ENCODE measurements at places on chromosomes 11 and 22.
A peak's percentile ranks its signal among the peaks of the same experiment; 100 is the strongest.

GRCh38 chr11:19724765-19725164, 12.1 kb downstream of the NAV2 start:
- no peak for DNase-seq

DNA sequence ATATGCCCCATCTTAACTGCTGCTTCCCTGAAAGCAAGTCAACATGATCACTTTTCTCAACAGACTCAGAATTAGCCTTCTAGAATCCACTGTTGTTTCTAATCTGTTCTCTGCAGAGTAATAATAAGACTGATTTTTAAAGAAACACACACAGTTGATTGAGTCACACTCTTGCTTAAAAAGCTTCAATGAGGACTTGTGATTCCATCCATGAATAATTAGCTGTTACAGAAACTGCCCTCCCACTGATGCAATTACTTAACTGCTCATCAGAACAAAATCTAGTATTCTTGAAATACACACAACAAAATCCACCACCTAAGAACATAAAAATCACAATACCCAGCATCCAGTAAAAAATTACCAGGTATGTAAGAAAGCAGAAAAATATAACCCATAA, 100.5 kb upstream of the TIMP3 start:
- no peak for DNase-seq

DNA sequence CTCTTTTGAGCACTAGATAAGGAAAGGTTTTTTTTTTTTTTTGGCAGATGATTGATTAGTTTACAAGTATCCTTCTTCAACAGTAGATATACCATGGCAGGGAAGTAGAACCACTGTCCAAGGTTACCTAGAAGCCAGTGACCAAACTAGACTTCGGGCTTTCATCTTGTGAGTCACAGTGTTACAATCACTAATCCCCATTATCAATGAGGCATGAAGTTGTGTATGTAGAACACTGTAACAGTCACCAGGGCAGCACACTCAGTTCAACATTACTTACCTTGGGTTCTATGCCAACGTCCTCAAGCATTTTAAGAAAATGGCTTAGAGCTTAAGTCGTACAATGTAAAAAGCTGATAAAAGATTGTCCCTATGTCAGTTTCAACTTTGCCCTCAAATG, 430.9 kb downstream of the ETS1 start:
- no peak for DNase-seq

DNA sequence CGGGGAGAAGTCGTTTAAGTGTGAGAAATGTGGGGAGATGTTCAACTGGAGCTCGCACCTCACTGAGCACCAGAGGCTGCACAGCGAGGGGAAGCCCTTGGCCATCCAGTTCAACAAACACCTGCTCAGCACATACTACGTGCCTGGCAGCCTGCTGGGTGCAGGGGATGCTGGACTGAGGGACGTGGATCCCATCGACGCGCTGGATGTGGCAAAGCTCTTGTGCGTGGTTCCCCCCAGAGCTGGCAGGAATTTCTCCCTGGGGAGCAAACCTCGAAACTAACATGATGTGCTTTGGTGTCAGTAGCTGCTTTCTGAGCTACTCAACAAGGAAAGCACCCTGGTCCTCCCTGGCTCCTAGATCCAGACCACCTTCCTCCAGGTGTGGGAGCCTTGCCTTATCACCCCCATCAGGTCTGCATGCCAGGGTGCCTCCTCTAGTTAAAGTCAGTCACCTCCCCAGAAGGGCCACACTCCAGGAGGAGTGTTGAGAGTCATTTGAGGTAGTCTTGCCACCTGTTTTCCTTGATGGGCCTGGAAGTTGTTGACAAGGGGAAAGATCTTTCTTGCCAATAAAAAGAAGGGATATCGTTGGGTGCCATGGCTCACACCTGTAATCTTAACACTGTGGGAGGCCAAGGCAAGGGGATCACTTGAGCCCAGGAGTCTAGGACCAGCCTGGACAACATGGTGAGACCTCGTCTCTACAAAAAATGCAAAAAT, 12.9 kb downstream of the ZNF74 start:
- DNase-seq = no peak

GRCh38 chr11:76783896-76784813, 999 bp downstream of the TSKU start:
- DNase-seq = no peak

- no peak for DNase-seq
Observed at GRCh38 chr22:38419858-38420160, 35.2 kb downstream of the KCNJ4 start.

DNA sequence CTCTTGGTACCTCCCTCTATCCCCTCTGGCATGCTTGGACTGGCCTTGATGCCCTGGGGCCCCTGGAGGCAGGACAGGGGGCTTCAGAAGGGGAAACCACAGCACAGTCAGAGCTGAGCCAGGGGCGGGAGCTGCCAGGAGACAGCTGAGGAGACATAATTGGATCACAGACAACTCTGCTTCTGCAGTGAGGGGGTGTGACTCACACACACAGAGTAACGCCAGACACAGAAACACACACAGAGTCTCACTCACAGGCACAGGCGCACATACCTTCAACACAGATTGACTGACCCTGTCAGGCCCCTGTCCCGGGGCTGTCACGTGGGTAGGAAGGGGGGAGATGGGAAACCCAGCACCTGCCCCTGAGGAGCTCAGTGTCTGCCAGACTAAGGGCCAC, 20.6 kb downstream of the STARD10 start:
- no peak for DNase-seq

GRCh38 chr22:19114984-19115552, 7.1 kb downstream of the DGCR2 start:
- no peak for DNase-seq

- peak; percentile 54 for DNase-seq
Observed at GRCh38 chr11:13339195-13340153, 61.9 kb downstream of the BMAL1 start.

GRCh38 chr11:93196816-93197379, 893 bp downstream of the SLC36A4 start:
- no peak for DNase-seq

GRCh38 chr11:133669371-133670053, 137.2 kb upstream of the OPCML start:
- no peak for DNase-seq

GRCh38 chr11:78914503-78914902, 339.8 kb upstream of the NARS2 start:
- DNase-seq = no peak

GRCh38 chr11:42170601-42171000, 711.1 kb upstream of the LRRC4C start:
- no peak for DNase-seq

GRCh38 chr11:123704341-123704740, 37.1 kb downstream of the ZNF202 start:
- DNase-seq = no peak

GRCh38 chr11:31254415-31254814, 115.1 kb downstream of the DCDC1 start:
- no peak for DNase-seq

Data from SW 1271 (cell line).